ENCODE measurements at places on chromosomes 1 and 21.

- no peak for DNase-seq
Observed at GRCh38 chr1:69551476-69552324, 16.0 kb upstream of the LRRC7 start.

DNA sequence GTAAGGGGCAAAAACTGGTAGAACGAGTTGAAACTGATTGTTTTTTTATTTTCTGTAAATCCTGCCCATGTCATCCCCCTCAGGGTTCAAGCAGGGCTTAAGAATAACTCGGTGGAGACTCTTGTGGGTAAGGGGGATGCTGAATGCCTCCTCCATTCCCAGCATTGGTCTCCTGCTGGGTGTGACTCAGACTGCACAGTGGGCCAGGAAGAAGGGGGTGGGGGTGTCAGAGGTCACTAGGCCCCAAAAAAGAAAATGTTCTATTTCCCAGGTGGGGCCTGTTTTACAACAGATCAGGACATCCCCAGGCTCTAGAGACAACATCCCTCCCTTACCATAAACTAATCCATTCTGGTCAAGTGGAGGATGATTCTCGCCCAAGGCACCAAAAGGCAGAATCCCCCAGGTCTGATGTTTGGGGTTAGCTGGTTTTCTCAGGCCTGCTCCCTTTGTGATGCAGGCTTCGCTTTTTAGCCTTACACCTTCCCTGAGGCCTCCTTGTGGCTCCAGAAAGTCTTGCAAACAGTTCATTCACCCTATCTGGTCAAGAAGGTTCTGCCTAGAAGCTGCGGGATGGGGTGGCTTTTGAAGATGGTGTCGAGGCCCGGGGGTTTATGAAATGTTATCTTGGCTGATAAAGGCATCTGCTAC is 10.7 kb upstream of the GRHL3 start:
- DNase-seq, result no peak

DNA sequence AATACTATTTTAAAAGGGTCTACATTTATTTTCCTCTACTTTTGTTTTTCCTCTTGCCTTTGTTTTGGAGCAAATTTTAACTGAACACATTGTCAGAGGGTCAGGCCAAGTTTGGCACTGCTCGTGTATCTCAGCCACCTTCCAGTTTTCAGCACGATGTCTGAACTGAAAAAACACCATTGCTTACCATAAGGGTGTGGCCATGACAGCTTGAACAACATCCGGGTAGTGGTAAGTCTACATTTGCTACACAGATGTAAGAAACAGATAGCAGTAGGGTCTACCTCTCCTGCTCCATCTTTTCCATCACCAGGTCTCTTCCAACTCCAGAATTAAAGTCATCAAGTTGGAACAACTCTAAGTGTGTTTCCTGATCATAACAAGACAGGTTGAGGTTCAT is 4.2 kb downstream of the HIVEP3 start:
- DNase-seq, result no peak

- DNase-seq, result no peak
Observed at GRCh38 chr1:34825455-34826091, 32.8 kb downstream of the GJA4 start.

GRCh38 chr21:44281801-44282200 is 3.9 kb upstream of the AIRE start:
- no peak for DNase-seq

- no peak for DNase-seq
Observed at GRCh38 chr1:93584261-93585003, 97.2 kb downstream of the BCAR3 start.

DNA sequence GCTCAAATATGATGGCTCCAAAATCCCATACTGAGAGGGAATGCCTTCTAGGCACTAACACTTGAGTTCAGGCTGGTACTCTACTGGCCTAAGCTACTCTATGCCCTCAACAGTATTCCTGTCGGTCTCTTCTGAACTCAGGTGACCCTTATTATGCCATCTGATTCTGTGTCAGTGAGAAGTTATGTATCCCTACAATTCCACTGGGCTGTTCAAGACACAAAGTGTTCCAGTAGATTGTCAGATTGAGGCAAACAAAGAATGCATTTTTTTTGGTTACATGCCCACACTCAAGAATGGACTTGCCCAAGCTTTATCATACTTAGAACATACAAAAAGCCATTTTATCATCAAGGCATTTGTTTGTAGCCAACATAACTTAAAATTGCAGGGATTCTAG is 553.8 kb upstream of the PRMT6 start:
- no peak for DNase-seq

- no peak for DNase-seq
Observed at GRCh38 chr1:179137617-179138255, 55.9 kb downstream of the TOR3A start.

GRCh38 chr1:168374566-168374965 is 93.9 kb downstream of the TBX19 start:
- DNase-seq, result no peak

DNA sequence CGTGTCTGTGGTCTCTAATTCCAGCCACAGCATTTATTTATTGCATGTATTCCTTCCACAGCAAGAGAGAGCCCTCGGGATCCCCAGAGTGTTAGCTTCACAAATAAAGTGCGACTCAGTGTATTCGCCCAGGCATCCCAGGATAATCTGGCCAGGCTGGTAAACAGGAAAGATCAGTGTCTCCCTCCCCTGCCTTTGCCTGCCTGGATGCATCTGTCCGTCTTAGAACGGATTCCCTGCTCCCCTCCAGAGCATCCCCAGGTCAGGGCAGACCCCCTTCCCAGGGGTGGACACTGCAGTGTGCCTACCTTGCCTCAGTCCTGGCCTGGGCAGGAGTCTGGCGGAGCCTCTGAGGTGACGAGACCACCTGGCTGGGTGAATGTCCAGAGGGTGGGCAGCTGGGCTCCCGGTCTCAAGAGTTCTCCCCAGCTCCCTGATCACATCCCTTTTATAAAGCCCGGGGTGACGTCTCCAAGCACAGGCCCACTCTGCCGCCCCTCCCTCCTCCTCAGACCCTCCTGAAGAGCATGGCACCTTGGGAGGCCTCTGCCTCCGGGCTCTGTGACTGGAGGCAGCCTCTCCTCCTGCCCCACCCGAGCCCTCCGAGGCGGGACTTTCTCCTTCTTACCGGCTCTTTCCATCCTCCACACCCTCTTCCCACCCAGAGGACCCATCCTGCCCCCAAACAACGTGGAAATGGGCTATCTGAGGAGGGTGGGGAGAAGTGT is at the start of gene KISS1:
KISS1 (minus strand) TSS at position 424 of the 728 bp plus-strand sequence. CDS start 3,615 bp downstream, outside the sequence.
- no peak for DNase-seq

- no peak for DNase-seq
Observed at GRCh38 chr1:172766462-172766861, 107.6 kb downstream of the FASLG start.

GRCh38 chr1:23081376-23081775 is 62.1 kb downstream of the KDM1A start:
- no peak for DNase-seq

- DNase-seq, result no peak
Observed at GRCh38 chr1:53963460-53963859, 17.3 kb downstream of the LRRC42 start.

DNA sequence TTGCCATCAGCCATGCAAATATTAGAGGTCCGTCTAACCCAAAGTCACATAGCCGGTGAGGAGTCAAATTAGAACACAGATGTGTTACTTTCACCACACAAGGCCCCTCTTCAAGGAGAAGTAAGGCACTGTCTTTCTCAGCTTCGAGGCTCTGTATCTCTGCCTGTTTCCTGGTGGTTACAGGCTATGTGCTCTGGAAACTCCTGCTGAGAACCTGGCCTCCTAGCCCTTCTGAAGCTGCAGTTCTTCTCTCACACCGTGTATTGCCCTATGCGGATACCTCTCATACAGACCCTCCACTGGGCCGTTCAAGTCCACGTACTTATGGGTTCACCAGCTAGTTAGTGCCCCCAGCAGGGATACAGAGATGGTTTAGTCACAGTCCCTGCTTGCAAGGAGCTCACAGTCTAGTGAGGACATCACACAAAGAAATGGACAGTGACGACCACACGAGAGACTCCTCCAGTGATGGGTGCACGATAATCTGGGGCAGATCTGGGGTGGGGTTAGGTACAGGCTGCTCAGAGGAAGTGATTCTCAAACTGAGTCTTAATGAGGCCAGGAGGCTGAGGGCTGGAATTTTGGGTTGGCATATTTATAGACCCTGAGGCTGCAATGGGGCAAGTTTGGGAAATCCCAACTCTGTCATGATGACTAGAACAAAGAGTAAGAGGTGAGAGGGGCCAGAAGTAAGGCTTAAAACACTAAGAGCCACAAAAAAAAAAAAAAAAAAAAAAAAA is 22.8 kb upstream of the ELOA start:
- no peak for DNase-seq

DNA sequence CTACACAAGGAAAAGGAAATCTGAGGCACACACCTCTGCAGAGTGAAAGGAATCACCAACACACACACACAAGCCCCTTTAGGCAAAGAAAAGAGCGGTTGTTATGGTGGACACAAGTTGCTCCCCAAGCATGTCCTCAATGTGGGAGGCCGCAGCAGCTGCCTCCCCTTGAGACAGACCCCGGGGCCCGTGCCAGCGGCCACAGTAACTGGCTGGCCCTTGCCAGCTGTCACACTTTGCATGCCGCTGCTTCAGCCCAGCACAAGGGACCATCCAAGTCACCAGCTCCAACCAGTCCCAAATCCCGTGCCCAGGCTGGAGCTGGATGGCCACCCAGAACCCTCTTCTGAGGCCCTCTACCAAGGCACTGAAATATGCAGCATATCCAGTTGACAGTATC is 2.9 kb upstream of the OLIG1 start:
- DNase-seq, result no peak

DNA sequence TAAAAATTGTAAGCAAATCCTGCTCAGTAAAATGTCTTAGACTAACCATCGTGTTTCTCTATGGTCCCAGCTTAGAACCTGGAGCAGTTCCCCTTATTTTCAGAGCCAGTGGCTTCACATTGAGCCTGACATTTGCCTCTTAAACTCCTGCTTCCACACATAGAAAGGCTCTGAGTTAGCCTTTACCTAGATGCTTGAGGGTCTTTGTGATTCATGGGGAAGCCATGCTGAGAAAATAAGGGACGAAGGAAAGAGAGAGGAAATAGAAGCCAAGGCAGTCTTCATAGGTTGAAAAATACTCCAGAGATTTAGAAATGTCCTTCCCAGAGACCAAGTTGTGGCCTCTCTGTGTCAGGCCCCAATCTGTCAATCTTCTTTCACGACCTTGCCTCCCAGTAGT is 16.1 kb upstream of the RBBP5 start:
- no peak for DNase-seq

GRCh38 chr1:246213502-246213901 is 293.6 kb downstream of the SMYD3 start:
- DNase-seq, result no peak

DNA sequence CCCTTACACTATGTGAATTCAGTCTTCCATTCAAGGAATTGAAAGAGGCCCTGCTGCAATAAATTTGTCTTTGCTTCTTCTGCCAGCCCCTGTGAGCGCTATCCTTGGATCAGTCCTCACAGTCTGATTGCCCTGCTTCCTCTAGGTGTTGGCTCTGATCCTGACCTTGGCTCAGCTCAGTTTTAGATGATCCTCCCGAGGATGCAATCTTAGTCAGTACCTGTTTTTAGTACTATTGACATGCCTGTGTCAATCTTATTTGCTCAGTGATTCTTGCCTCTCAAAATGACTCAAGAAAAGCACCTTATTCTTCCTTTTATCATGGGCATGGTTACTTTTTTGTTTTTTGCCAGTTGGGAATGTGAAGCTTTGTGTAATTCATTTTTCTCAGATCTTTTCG is 101.4 kb upstream of the KCNK1 start:
- no peak for DNase-seq

DNA sequence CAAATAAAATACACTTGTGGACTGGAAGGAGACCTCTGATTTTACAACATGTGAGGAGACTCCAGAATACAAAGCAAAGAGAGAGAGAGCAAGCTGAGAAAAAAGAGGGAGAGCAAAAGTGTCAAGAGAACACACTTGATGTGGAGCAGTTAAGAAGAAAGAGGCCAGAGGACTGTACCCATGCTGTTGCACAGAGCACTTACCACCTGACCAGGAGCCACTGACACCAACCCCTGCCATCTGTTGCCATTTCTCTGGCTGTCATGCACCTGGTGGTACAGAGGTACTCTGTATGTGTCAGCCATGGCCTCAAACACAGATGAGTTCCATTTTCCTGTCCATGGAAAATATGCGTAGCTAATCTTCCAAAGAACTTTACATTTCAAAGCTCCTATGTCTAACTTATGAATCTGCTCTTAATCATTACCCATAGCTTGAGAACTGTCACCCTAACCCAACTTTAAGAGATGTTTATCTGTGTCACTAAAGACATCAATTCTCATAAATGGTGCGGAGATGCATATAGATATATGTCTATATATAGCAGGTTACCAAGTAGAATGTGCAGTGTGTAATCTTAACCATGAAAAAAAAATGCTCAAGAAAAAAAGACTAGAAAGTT is 32.8 kb upstream of the ABCD3 start:
- DNase-seq, result no peak

DNA sequence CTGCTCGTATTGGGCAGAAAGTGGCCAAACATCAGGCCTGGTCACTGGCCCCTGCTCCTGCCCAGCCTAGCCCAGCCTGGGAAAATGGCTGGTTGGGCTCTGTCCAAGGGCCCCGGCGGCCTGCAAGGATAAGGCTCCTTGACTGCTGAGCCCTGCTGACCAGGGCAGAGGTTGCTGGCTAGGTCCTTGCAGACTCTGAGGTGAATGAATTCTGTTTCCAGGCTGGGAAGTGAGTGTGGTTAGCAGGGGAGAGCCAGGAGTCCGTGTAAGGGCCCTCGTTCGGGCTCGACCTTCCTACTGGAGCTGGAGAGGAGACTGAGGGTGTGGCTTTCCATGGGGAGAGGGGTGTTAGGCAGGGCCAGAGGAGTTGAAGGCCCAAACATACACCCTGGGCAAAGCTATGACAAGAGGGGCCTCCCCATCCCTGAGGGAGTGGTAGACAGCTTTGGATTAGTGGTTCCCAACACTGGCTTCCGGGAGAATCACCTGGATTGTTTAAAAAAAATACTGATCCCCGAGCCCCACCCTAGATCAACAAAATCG is 20.6 kb downstream of the CSF1 start:
- DNase-seq, result no peak

DNA sequence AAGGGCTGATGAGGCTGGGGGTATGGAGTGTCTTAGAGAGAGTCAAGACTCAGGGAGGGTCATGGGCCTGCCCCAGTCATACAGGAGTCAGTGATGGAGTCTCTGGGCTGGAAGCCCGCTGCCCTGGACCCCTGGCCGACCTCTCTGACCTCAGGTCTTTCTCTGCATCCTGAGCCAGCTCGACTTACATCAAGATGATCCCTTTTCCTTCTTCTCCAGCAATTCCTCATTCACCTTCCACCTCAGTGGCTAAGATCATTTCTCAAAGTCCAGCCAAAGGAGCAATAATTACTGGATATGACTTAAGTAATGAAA is 308.6 kb downstream of the MATN1 start:
- DNase-seq, result no peak

DNA sequence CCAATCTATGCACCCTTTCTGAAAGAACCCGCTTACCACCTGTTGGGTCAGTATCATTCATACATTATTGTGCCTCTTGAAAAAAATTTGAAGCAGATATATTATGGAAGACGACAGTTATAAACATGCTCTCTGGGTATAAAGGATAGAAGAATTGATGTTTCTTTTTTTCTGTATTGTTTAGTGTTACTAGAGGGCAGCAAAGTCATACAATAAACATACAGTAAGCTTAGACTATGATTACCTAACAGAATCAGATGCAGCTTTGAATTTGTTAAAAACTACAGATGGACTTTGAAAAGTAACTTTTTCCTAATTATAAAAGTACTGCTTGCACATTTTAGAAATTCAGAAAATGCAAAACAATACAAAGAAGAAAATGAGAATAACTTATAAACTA is 11.1 kb upstream of the PAXBP1 start:
- no peak for DNase-seq

GRCh38 chr1:22286491-22286890 is 143.6 kb upstream of the WNT4 start:
- no peak for DNase-seq
